ENCODE measurements at places on chromosomes 6 and 20.

GRCh38 chr6:106488494-106489370 is 128.2 kb downstream of the CRYBG1 start:
- DNase-seq: peak; percentile 3

GRCh38 chr6:70709826-70710225 is 42.1 kb downstream of the SMAP1 start:
- no peak for DNase-seq

DNA sequence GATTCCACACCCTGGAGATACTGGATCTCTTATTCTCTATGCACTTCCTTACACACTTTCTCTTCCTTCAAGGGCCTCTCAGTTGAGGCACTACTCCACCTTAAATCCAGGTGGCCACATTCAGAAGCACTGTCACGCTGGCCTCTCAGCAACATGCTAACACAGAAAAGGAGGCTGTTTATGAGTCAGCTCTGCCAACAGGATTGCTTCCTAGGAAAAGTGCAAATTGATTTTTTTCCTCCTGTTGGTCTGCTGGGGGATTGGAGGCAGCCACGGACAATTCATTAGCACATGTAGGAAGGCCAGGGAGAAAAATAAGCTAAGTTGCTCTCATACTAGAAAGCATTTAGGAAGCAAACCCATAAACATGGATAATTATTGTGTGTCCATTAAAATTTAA is 20.9 kb downstream of the LY86 start:
- DNase-seq: no peak

- DNase-seq: no peak
Observed at GRCh38 chr6:110875548-110876169, 1.1 kb downstream of the AMD1 start.

GRCh38 chr6:42929821-42930360 is 611 bp downstream of the CNPY3 start:
- DNase-seq: no peak

DNA sequence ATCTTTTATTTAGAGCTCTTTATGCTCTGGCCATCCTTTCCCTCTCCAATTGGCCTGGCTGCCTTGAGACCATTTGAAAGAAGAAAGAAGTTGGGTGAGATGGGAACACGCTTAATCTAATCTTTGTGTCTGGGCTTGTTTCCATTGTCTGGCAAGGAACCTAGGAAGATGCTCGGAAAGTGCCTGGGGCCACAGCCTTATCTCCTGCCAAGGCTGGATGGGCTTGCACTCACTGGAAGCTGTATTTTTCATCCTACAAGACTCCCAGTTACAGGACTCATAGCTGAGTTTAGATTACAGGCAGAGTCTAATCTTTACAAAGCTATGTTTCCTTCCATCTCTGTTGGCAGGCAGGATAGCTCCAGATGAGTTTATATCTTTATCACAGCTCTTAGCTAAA is 33.1 kb upstream of the CDYL start:
- no peak for DNase-seq

GRCh38 chr6:156699017-156699421 is 78.2 kb upstream of the ARID1B start:
- no peak for DNase-seq

All from T47D (cell line).